Activated CD8-positive, alpha-beta memory T cell treated with anti-CD3 and anti-CD28 coated beads, Interleukin-2, amount 10 ng/mL, durations not matched to agents 7 days and 5 days (primary cell): ENCODE measurements at places on chromosomes 5 and 9. TPM values are rescaled to one million over a fixed set of nuclear protein-coding genes. Genes with fewer than 3 reads are reported as not detected.

GRCh38 chr5:66338828-66339227 is 194.7 kb downstream of the SREK1 start:
- no peak overlapping the region for H3K27ac ChIP-seq
- no peak for DNase-seq
- H3K27me3 ChIP-seq: peaks cover 22% of the 10 kb centered on the region
- H3K4me1 ChIP-seq: no peaks in the 10 kb centered on the region
- H3K36me3 ChIP-seq: no peaks in the 10 kb centered on the region

GRCh38 chr9:97930972-97931371 is 7.0 kb downstream of the HEMGN start:
- peaks cover 21% of the 10 kb centered on the region for H3K4me1 ChIP-seq
- H3K27me3 ChIP-seq: no peaks in the 10 kb centered on the region
- peak overlapping the region; percentile 80 for H3K27ac ChIP-seq
- DNase-seq: no peak

DNA sequence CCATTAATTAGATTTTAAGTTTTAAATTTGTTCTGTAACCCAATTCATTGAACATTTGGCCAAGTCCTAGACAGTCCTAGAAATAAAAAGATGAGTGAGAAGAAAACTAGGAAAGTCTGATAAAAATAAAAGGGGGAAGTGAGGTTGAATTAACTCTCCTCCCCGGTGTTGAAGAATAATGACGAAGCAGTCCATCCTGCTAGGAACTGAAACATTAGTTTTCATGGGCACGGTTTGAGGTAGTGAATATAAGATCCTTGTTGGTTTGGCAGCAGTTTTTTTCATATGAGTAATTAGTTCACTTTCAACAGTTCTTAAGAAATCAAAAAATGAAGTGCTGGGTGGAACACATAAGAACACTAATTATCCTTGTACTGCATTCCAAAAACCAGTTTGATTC is 103.1 kb downstream of the MTREX start:
- no peaks in the 10 kb centered on the region for H3K27me3 ChIP-seq
- DNase-seq: no peak
- no peak overlapping the region for H3K27ac ChIP-seq
- no peak overlapping the region for H3K4me3 ChIP-seq

DNA sequence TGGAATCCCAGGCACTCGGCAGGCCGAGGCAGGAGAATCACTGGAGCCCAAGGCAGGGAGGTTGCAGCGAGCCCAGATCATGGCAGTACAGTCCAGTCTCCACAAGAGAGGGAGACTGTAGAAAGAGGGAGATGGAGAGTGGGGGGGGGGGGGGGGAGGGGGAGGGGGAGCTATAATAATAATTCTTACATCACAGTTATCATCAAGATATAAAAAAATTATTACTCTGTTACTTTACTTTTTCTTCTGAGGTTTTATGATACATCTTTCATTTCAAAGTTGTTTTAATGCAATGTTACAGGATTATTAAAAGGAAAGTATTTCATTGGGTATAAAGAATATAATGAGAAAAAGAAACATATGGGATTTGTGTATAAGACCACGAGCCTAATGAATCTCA is 17.8 kb upstream of the RAB3C start:
- H3K36me3 ChIP-seq: no peaks in the 10 kb centered on the region
- no peak overlapping the region for H3K4me3 ChIP-seq
- H3K27ac ChIP-seq: no peak overlapping the region
- H3K4me1 ChIP-seq: no peaks in the 10 kb centered on the region
- H3K27me3 ChIP-seq: no peaks in the 10 kb centered on the region

GRCh38 chr5:10828241-10828640 is 67.2 kb upstream of the DAP start:
- peaks cover 3% of the 10 kb centered on the region for H3K27me3 ChIP-seq
- H3K27ac ChIP-seq: no peak overlapping the region
- no peaks in the 10 kb centered on the region for H3K36me3 ChIP-seq
- DNase-seq: no peak
- H3K4me1 ChIP-seq: no peaks in the 10 kb centered on the region

DNA sequence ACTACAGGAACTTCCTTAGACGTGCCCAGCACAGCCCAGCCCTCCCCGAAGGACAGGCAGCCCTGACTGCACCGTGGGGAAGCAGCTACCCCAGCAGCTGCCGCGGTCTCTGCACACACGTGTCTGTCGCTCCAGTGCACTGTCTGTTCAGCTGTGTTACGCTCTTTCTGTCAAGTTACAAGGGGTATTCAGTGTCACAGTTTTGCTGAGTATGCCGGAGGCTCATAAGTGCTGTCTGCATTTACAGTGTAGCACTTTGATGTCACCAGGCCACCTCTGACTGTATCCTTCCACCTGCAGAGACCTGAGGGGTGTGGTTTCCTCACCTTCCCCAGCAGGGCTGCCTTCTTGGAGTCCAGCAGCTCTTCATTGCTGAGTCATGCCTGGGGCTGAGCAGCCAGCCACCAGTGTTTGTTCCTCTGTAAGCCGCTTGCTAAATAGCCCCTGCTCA is 126.8 kb downstream of the EHMT1 start:
- H3K27me3 ChIP-seq: no peaks in the 10 kb centered on the region
- H3K4me3 ChIP-seq: no peak overlapping the region
- H3K4me1 ChIP-seq: peaks cover 13% of the 10 kb centered on the region
- H3K36me3 ChIP-seq: peaks cover 12% of the 10 kb centered on the region
- peak; percentile 46 for DNase-seq

GRCh38 chr9:76882686-76883085 is 23.2 kb downstream of the PRUNE2 start:
- H3K36me3 ChIP-seq: no peaks in the 10 kb centered on the region
- H3K4me3 ChIP-seq: no peak overlapping the region
- no peaks in the 10 kb centered on the region for H3K27me3 ChIP-seq
- no peak overlapping the region for H3K27ac ChIP-seq

- H3K4me3 ChIP-seq: no peak overlapping the region
- peaks cover 1% of the 10 kb centered on the region for H3K4me1 ChIP-seq
- DNase-seq: no peak
- H3K27ac ChIP-seq: no peak overlapping the region
Measured at GRCh38 chr5:172913117-172913850, 45.9 kb upstream of the RPL26L1 start.

DNA sequence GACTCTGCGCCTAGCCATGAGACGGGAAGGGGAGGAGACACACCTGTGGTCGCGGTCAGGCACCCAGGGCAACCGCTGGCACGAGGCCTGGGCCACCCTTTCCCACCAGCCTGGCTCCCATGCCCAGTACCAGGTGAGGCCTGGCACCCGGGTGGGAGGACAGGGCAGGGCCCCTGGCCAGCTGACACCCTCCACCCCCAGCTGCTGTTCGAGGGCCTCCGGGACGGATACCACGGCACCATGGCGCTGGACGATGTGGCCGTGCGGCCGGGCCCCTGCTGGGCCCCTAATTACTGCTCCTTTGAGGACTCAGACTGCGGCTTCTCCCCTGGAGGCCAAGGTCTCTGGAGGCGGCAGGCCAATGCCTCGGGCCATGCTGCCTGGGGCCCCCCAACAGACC is 5.0 kb downstream of the MAMDC4 start:
- no peaks in the 10 kb centered on the region for H3K4me1 ChIP-seq
- H3K4me3 ChIP-seq: no peak overlapping the region
- no peaks in the 10 kb centered on the region for H3K27me3 ChIP-seq
- DNase-seq: no peak

- DNase-seq: no peak
- H3K36me3 ChIP-seq: peaks cover 14% of the 10 kb centered on the region
- H3K27ac ChIP-seq: no peak overlapping the region
- no peaks in the 10 kb centered on the region for H3K27me3 ChIP-seq
- H3K4me1 ChIP-seq: peaks cover 14% of the 10 kb centered on the region
- no peak overlapping the region for H3K4me3 ChIP-seq
Measured at GRCh38 chr5:39253196-39253595, 33.8 kb upstream of the FYB1 start.

- no peak for DNase-seq
- no peak overlapping the region for H3K27ac ChIP-seq
- H3K36me3 ChIP-seq: no peaks in the 10 kb centered on the region
- H3K4me1 ChIP-seq: peaks cover 5% of the 10 kb centered on the region
Measured at GRCh38 chr5:122137702-122138101, 8.4 kb downstream of the ZNF474 start.

- no peaks in the 10 kb centered on the region for H3K4me1 ChIP-seq
- no peak overlapping the region for H3K4me3 ChIP-seq
- DNase-seq: no peak
- H3K27me3 ChIP-seq: no peaks in the 10 kb centered on the region
- no peak overlapping the region for H3K27ac ChIP-seq
- H3K36me3 ChIP-seq: no peaks in the 10 kb centered on the region
Measured at GRCh38 chr5:126003309-126003708, 419.9 kb upstream of the GRAMD2B start.

DNA sequence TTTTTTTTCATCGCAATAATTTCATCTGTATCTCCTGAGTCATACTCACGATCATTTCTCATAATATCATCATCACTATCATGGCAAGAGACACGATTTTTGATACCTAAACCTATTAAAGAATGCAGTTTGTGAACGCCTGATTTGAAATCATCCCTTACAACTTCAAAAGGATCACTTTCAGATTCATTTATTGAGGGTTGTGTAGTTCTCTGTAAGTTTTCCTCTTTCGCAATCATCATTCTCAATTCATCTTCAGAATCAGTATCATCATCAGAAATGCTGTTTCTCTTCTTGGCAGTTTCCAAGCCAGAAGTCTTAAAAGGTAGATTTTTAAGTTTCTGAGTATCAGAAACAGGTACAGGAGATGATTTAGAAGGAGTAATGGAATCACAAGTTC is 9.7 kb downstream of the NOL8 start:
- peaks cover 21% of the 10 kb centered on the region for H3K4me1 ChIP-seq
- no peaks in the 10 kb centered on the region for H3K27me3 ChIP-seq
- no peak overlapping the region for H3K27ac ChIP-seq
- DNase-seq: no peak

Gene PLPPR1
- not detected for total RNA-seq

Gene PCDHGA11
- not detected for total RNA-seq
